Right atrium auricular region (tissue), 2 donors: ENCODE measurements at places on chromosomes 2 and 18.

GRCh38 chr2:197711578-197711977 is 6.4 kb downstream of the MARS2 start:
- no peak for DNase-seq

DNA sequence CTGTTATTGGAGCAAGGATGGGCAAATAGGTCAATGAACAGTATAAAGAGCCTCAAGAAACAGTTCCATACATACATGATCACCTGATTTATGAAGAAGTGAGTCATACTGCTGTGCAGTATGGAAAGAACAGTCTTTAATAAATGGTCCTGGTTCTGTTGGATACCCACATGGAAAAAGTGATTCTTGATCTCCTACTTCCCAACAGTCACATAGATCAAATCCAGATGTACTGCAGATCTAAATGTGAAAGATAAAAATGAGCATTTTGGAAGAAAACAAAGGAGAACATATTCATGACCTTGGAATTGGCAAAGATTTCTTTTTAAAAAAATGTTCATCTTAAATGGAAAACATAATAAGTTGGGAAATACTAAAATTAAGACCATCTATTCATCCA is 75.8 kb downstream of the CCDC148 start:
- DNase-seq: no peak

DNA sequence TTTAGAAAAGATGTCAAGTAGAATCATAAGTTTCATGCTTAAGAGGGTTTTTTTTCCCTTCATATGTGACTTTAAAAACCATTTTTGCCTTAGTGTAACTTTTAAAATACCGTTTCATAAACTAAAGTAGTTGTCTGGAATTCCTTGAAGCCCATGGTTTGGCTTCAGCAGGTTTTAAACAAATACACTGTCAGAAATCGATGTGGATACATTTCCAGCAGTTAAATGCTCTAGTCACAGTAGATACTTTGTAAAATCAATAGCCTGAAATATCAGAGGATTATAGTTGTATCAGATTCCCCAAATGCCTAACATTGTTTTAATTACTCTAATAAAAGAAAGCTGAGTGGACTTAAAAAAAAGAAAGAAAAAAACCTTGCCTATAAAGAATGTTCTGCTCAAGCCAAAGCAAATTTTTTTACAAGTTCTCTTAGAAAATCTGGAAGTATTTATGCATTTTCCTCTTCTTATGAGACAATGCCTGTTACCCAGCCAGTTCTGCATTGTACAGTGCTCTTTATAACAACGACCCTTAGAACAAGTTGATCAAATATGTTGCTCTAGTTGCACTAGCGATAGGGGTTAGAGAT is 260.5 kb downstream of the LTBP1 start:
- no peak for DNase-seq

GRCh38 chr2:12858786-12859185 is 142.1 kb downstream of the TRIB2 start:
- no peak for DNase-seq

GRCh38 chr2:97869722-97870346 is 125.9 kb downstream of the TMEM131 start:
- no peak for DNase-seq

- DNase-seq: no peak
Measured at GRCh38 chr2:150621526-150622213, 134.2 kb upstream of the RND3 start.

- no peak for DNase-seq
Measured at GRCh38 chr2:180646756-180647155, 333.6 kb upstream of the UBE2E3 start.
